ENCODE measurements at places on chromosomes 13 and 19.

- no peak for DNase-seq
Observed at GRCh38 chr13:84129966-84130365, 247.7 kb upstream of the SLITRK1 start.

DNA sequence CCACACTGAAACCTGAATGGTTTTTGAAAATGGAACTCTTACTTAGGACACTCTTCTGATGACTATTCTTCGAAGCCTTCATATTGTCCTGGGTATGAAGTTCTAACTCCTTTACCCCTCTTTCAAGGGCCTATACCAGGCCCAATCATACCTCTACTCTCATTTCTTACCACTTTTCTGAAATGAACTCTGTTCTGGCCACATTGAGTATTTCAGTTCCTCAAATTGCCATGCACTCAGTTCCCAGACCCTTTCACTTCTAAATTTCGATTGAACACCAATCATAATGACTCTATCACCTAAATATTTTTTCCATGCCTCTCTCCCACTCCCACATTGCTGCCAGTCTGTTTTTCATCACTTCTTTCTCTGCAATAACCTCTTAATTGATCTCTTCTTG lies 53.7 kb downstream of the LACC1 start:
- no peak for DNase-seq

DNA sequence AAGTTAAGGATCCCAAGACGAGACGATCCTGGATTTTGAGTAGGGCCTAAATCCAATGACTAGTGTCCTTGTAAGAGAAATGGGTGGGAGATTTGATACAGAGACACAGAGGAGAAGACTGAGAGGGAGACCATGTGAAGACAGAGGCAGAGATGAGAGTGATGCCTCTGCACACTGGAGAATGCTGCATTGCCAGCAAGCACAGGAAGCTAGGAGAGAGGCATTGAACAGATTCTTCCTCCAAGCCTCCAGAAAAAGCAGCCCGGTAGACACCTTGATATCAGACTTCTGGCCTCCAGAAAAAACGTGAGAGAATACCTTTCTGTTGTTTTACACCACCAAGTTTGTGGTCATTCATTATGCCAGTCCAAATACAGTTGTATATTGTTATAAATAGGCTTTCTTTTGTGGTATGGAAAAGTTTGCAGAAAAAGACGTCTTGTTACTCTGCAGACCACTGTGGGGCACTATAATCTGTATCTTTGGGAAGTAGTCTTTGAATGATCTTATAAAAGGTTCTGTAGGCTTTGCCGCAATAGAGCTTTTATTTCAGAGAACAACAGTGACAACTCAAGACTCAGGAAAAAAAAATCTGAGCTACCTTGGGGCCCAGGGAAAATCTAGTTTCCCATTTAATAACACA lies 17.9 kb upstream of the RFC3 start:
- DNase-seq: no peak

GRCh38 chr13:24339937-24340607 lies 30.7 kb downstream of the C1QTNF9 start:
- no peak for DNase-seq

GRCh38 chr13:51717786-51718398 lies 86.1 kb downstream of the DHRS12 start:
- DNase-seq: no peak

GRCh38 chr19:40412866-40413265 lies 312 bp downstream of the PRX start:
- DNase-seq: no peak
